ENCODE measurements at places on chromosomes 11 and 22.

DNA sequence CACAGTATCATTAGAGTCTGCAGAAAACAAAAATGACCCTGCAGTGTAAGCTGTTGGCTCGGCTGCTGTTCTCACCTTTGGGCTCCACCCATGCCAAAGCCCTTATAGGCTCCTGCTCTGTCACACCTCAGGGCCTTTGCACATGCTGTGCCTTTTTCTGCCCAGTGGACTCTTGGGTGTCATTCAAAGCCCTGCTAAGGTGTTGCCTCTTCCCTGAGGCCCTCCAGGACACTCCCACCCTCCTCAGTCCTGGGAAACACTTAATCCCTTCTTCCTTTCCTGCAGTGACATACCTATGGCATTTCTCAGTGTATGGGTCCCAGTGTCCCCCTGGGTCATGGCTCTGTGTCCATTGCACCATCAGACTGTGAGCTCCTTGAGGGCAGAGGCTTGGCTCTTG, 29.1 kb upstream of the CACNG2 start:
- DNase-seq, result no peak

GRCh38 chr11:123362941-123363340, 67.1 kb upstream of the GRAMD1B start:
- DNase-seq, result no peak

DNA sequence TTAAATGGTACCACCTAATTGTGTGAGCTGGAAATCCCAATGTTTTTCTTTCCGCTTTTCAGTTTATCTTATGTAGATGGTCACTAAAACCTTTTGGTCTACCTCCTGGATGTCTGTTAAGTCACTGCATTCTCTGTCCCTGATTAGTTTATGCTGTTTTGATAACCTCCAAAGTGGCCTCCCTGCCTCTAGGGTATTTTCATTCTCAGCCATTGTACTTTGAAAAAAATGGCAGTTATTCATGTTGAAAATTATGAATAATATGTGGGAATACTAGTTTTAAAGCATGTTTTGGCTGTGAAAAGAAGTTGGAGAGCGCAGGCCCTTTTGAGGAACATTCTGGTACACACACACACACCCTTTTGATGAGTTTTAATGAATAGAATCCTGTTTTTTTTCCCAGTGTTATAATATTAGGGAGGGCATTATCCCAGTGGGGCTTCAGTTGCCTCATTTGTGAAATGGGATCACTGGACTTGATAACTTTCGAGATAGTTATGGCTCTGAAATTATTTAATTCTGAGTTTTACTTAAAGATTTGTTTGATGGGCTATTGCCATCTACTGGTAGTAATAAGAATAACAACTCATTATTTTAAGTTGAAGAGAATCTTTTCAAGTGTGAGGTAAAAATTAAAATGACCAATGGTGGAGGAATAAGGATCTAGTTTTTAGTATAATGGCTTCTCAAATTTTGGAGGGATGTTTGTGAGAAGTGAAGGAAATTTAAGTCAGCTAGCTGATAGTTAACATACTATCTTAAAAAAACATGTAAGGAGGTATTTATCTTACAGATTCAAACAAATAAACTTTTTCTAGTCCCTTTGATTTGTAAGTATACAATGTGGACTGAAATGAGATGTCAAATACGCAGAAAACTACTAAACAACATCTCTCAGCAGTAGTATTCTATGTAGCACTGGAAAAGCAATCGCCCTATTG, 3.9 kb downstream of the FDX1 start:
- no peak for DNase-seq

GRCh38 chr22:39349506-39349966, 255 bp upstream of the SYNGR1 start:
- peak; percentile 40 for DNase-seq

DNA sequence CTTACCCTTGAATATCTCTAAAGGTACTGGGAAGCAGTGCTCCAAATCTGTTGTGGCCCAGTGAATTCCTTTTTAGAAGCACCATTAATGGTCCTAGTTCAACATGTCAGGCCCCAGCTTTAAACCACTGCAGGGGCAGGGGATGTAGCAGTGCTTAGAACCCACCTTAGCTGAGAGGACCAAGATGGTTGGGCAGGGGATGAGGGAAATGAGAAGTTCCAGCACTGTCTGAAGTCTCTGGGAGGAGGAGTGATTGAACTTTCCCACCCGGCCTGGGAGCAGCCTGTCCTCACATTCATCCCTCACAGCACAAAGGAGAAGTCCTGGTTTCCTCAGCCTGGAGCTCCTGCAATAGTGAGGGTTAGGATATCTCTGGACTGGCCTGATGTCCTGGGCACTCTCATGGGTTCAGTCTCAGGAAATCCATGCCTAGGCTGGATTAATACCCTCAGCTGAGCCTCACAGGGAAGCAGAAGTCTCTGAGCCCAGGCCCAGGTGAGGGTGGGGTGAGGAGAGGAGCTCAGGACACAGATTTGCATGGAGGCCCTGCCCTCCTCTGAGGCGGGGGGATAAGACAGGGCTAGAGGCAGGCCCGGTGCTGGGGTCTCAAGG, 28.6 kb upstream of the PRAME start:
- DNase-seq, result no peak

DNA sequence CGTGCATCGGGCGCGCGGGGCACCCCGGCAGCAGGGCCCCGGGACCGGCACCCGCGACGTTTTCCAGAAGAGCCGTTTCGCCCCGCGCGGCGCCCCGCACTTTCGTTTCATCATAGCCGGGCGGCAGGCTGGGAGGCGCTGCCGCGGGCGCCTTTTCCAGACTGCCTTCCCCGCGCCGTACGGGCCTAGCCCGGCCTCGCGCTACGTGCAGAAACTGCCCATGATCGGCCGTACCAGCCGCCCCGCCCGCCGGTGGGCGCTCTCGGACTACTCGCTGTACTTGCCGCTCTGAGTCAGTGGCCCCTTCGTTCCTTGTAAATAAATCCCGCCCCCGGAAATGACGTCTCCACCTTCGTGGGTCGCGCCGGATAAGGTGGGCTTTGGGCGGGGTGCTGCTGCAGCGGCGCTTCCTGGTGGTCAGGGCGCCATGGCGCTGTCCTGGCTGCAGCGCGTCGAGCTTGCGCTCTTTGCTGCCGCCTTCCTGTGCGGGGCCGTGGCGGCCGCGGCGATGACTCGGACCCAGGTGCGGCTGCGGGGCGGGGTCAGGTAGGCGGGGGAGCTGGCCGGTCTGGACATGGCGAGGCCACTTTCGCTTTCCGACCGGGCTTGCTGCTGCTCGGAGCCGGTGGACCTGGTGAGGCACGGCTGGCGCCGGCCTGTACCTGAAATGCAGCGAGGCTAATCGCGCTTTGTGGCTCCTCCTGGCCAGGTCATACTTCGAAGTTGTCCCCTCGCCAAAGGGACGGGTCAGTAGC, at the start of gene TMEM179B:
Gene TMEM179B (plus strand): TSS at position 398 of the 755 bp plus-strand sequence. CDS start 30 bp downstream, at position 428.
- DNase-seq, result peak; percentile 95

DNA sequence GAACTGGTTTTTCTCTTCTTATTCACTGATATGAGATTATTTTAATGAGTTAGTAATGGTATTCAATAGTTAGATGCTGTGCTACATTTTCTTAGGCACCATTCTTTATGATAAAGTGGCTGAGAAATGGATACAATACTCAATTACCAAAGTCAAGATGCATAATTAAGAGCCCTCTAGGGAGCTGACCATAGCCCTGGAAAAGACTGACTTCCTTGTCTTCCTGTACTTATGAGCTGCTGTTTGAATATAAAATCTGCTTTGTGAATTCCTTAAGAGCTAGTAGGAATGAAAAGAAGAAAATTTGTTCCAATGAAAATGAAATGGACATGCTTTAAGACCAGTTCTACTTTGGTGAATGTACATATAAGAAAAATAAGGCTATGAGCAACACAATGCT, 452.3 kb downstream of the KCNA4 start:
- no peak for DNase-seq

GRCh38 chr11:103436131-103436770, 327.0 kb downstream of the DYNC2H1 start:
- DNase-seq, result no peak

- no peak for DNase-seq
Measured at GRCh38 chr22:41092847-41093411, 537 bp downstream of the EP300 start.

DNA sequence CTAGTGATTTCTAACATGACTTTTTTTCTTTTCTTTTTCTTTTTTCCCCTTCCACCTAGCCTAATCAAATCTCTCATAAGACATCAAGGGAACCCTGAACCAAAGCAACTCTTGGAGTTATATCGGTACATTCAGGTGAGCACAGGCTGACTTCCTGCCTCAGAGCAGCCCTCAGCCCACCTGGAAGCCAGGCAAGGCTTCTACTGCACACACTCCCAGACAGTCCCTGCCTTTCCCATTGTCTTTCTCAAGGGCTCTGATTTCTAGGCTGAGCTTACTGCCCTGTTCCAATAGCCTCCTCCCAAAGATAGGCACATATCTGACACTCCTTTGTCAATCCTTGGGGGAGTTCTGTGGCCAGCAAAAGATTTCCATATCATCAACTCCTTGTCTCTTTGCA, 629.5 kb downstream of the NTM start:
- no peak for DNase-seq

DNA sequence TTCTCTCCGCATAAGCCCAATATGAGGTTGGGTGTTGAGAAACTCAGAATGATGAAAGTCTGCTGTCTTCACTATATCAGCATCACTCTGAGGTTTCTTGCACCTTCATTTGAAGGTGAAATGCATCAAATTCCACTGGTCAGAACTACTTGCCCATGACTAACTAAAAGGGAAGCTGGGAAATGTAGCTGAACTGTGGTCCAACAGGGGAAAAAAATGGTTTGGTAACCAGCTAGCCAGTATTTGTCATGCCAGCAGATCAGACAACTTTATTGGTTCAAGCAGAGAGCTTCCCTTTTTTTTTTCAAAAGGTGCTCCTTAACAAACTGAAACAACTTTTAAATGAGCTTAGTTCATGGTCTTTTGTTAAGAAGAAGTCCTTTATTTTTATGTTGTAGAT, 14.2 kb upstream of the PIK3C2A start:
- DNase-seq, result no peak

- DNase-seq, result peak; percentile 61
Measured at GRCh38 chr22:41524809-41525449, 19.3 kb downstream of the POLR3H start.

- no peak for DNase-seq
Measured at GRCh38 chr11:101049813-101050212, 79.8 kb downstream of the PGR start.

- DNase-seq, result no peak
Measured at GRCh38 chr11:76664578-76665061, 5.9 kb downstream of the LRRC32 start.

- DNase-seq, result no peak
Measured at GRCh38 chr11:78127403-78127802, 12.0 kb downstream of the ALG8 start.

- no peak for DNase-seq
Measured at GRCh38 chr22:33875316-33875715, 45.0 kb downstream of the LARGE1 start.

- no peak for DNase-seq
Measured at GRCh38 chr11:57339328-57339727, 1.2 kb downstream of the P2RX3 start.

DNA sequence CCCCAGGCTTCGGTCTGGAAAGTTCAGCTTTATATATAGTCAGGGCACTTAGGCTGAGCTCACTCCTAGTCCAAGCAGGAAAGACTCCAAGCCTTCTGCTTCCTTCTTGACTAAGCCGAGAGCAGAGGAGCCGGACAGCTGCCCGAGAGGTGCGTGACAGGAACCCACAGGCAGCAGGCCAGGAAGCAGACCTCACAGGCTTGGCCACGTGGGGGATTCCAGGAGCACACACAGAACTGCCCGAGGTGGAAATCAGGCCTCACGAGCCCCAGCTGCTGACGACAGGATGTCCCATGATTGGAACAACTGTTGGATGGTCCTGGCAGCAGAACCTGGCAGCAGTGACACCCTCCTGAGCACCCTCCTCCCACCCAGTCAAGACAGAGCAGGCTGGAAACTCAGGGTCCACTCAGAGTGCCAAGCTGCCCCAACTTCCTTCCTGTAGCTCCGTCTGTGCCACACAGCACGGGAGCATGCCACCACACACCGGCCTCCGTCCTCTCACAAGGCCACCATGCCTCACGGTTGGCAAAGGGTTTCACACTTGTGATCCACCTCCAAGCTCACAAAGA, 5.4 kb downstream of the PLA2G6 start:
- DNase-seq, result peak; percentile 55

DNA sequence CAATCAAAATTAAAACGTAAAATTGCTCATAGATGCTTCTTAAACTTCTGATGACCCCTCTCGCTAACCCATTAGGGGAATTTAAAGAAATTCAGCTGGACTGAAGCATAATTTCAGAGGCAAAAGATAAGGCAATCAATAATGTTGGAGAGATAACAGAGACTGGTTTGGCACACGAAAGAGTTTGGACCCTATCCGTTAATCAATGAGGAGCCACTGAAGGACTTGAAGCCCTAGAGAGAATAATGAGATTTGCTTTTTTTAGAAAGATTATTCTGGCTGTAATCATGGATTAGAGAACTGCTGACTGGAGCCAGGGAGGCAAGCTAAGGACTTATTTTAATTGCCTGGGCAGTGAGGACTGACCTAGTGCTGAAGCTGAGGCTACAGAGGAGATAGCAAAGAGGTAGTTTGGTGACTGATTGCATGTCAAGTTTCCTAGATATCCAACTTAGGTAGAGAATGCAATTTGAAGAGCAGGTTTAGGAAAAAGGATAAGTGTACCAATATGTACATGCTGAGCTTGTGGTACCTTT, 11.9 kb upstream of the ARHGAP42 start:
- DNase-seq, result no peak

- no peak for DNase-seq
Measured at GRCh38 chr22:22682807-22683667, 38.6 kb downstream of the GGTLC2 start.

DNA sequence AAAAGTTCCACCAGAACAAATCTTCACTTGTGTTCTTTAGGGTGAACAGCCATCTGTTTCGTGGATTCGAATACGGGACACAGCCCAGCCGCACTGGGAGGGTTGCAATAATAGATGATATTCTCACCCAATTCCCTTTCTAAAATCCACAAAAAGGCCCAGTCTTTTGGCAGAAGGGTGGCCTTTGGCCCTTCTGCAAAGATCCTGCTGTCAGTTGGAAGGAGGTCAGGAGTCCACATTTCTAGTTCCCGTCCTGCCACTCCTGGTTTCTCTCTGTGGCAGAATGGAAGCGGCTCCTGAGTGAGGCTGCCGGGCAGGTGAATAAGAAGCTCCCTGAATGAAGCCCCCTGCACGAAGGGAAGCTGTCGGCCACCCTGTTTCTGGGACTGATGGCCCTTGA, 11.2 kb upstream of the LINC01488 start:
- DNase-seq, result no peak

GRCh38 chr11:11640996-11641395, 19.2 kb upstream of the GALNT18 start:
- DNase-seq, result no peak

DNA sequence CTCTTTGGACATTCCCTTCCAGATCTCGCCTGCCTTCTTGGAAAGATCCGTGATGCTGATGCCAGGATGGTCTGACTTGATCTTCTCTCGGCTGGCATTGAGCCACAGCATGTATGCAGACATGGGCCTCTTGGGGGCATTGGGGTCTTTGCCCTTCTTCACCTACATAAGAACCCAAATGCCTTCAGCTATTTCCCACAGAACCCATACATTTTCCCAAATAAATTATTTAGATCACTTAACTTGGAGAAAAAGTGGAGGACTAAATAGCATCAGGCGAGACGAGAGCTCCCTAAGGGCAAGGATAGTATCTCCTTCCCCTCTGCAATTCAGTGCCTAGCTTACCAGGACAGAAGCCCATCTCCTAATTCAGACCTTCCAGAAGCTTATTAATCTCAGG, 3.0 kb upstream of the TNKS1BP1 start:
- DNase-seq, result no peak

- DNase-seq, result no peak
Measured at GRCh38 chr11:32332990-32333319, 102.4 kb downstream of the WT1 start.

GRCh38 chr22:37740455-37741311, 43.8 kb downstream of the TRIOBP start:
- DNase-seq, result peak; percentile 32

- DNase-seq, result peak; percentile 38
Measured at GRCh38 chr11:5123802-5124521, 14.2 kb downstream of the OR52A5 start.
